CD8-positive, alpha-beta memory T cell (primary cell): ENCODE measurements at places on chromosomes 7 and 10.

GRCh38 chr7:156654511-156655234 lies 14.1 kb downstream of the RNF32 start:
- no peak for DNase-seq

DNA sequence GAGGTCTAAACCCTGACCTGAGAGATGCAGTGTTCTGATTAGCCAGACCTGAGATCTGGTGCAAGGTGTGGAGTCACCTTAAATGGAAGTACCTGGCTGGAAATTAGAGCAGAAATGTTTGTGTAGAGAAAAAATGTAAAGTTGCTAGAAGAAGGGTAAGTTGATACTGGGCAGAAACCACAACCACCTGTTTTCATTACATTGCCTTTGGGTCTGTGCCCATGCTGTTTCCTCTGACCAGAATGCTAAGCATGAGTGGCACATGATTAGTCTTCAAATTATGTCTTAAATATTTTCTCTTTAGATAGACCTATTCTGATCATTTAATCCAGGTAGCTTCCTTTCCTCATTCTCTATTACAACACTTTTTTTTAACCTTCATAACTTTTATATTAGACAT lies 69.0 kb downstream of the CASD1 start:
- DNase-seq, result no peak

- DNase-seq, result no peak
These were observed 167.3 kb downstream of the EGFR start for GRCh38 chr7:55185941-55186609.

GRCh38 chr7:150978126-150978789 lies at the start of gene KCNH2:
Gene KCNH2 (minus strand): TSS chr7:150978321. CDS start chr7:150977913, 408 bp downstream.
- DNase-seq, result no peak

DNA sequence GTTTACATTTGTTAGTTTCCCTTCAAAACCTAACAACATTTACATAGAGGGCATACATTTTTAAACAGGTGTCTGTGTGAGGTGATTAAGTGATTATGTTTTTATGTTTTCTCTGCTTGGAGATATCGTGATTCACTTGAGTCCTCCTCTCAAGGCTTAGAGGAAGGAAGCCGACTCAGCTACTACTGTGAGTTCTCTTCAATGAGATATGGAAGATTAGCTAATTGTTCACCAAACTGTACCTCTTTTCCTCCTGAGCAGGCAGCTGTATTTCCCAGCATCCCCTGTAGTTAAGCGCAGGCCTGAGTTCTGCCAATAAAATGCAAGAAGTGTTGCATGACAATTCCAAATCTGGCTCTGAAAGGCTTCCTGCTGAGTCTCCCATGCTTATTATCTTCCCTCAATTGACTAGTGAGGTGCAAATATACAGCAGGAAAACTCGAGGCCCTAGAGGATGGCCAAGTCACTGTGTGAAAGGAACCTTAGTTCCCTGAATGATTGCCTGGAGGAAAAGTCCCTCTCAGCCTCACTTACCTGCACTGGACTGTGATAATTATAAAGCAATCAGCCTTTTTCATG lies 528.7 kb downstream of the GRM8 start:
- DNase-seq, result no peak

GRCh38 chr7:30327813-30328212 lies 43.4 kb downstream of the ZNRF2 start:
- no peak for DNase-seq

- DNase-seq, result no peak
These were observed 7.1 kb downstream of the MNX1 start for GRCh38 chr7:157003445-157003755.

- no peak for DNase-seq
These were observed 9.3 kb upstream of the PDE1C start for GRCh38 chr7:32079510-32079909.

GRCh38 chr10:98080494-98080893 lies 50.1 kb upstream of the CRTAC1 start:
- no peak for DNase-seq

GRCh38 chr10:47290338-47290737 lies 9.7 kb upstream of the GDF10 start:
- no peak for DNase-seq

DNA sequence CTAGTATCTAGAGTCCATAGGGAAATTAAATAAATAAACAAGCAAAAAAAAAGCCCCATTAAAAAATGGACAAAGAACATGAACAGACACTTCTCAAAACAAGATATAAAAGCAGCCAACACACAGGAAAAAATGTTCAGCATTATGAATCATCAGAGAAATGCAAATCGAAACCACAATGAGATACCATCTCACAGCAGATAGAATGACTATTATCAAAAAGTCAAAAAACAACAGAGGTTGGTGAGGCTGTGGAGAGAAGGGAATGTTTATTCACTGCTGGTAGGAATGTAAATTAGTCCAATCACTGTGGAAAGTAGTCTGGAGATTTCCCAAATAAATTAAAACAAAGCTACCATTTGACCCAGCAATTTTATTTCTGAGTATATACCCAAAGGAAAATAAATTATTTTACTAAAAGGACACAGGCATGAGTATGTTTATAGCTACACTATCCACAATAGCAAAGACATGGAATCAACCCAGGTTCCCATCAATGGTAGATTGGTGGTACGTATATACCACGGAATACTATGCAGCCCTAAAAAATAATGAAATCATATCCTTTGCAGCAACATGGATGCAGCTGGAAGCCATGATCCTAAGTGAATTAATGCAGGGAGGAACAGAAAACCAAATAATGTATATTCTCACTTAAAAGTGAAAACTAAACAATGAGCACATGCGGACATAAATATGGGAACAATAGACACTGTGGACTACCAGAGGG lies 366.5 kb upstream of the SEMA3C start:
- no peak for DNase-seq

DNA sequence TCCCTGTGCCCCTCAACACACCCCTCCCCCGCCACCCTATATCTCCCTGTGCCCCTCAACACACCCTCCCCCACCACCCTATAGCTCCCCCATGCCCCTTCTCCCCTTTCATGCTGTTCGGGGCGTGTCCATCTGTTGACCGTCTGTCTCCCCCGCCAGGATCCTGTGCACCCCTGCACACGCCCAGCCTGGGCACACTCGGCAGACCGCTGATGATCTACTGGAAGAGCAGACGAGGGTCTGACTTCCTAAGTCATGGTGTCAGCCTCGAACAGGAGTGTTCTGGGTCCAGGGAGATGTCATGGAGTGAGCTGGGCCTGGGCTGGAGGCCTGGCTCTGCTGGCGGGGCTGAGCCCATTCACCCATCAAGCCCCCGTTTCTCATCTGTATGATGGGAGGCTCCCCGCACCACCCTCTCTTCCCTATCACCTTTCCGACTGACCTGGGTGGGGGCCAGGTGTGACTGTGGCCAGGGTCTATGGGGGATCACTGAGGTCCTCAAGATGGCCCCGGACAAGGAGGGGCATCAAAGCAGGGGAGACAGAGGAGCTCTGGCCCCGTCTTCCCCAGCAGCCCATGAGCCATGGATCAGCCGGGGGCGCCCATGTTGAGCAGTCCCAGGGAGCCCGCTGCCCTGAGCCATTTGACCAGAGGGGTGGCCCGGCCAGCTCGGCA lies 48.3 kb downstream of the PDGFA start:
- no peak for DNase-seq

DNA sequence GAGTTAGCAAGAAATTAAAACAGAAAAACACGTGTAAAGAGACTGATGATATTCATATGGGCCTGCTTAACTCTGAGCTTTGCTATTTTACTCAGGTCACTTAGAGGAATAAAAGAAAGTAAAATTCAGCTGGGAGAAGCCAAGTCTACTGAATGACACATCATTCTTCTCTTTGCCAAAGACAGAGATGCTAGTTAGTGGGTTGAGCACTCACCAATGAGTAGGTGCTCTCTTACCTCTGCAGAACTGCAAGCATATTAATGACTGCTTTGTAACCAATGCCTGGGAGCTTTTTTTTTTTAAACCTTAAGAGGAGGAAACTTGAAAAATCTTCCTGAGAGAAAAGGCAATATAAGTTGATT lies 44.8 kb upstream of the BAMBI start:
- DNase-seq, result no peak

GRCh38 chr7:151091431-151091830 lies 5.2 kb downstream of the AGAP3 start:
- no peak for DNase-seq

- no peak for DNase-seq
These were observed 110.6 kb upstream of the PRR15 start for GRCh38 chr7:29453021-29453420.

DNA sequence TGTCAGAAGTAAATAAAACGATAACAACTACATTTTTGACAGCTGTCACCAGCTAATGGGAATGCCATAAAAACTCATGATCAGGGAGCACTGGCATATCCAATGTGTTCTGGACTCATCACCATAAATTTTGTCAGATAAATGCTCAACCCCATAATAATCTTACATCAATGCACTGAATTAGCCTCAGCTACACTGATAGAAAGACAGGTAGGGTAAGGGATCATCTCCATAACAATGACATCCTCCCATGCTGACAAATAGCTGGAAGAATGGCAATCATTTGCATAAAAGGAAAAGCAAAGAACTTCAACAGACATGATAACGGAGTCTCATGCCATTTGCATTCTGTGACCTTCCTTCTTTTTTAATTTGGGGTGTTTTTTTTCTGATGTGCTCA lies 352.8 kb upstream of the PFKP start:
- no peak for DNase-seq

- no peak for DNase-seq
These were observed 776 bp upstream of the CALML3 start for GRCh38 chr10:5523796-5524574.

DNA sequence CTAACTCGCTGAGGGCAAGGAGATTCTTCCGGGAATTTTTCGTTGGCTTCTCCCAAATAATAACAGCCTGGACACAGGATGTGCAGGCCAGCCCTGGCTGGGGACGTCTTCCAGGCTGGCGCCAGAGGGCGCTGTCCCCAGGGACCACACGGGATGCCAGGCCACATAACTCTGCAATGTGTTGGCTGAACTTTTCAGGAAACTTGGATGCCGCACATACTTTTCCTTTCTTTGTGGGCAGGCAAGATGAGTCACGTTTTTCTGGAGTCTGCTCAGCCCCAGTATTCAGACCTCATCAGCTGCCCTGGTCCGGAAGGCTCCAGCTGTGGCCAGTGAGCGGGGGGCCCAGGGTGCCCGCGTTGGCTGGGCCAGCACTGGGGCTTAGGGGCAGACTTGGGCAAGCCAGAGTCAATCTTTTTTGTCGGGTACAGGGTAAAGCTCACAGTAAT lies 122.7 kb downstream of the PRKAG2 start:
- DNase-seq, result no peak

DNA sequence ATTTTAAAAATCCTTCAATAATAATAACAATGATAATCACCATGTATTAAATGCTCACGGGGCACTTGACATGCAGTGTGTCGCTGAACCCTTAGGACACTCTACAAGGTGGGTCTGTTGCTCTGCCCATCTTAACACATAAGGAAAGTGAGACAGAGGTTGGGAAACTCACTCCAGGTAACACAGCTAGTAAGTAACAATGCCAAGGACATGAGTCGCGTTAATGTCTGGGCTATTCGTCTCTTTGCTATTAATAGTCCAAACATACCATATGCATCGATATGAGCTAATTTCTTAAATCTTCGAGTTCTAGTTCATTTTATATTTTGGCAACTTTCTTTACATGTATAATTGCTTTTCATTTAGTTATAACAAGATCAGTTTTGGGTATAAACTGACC lies 79.5 kb downstream of the BEND7 start:
- DNase-seq, result no peak

GRCh38 chr10:127937069-127937468 lies 30.2 kb downstream of the PTPRE start:
- DNase-seq, result no peak
